ENCODE measurements at places on chromosomes 1 and 21. TPM values are rescaled to one million over a fixed set of nuclear protein-coding genes. Genes with fewer than 3 reads are reported as not detected.
A peak's percentile ranks its signal among the peaks of the same experiment; 100 is the strongest.

C1orf21 gene
- 5.8 TPM for total RNA-seq

DNA sequence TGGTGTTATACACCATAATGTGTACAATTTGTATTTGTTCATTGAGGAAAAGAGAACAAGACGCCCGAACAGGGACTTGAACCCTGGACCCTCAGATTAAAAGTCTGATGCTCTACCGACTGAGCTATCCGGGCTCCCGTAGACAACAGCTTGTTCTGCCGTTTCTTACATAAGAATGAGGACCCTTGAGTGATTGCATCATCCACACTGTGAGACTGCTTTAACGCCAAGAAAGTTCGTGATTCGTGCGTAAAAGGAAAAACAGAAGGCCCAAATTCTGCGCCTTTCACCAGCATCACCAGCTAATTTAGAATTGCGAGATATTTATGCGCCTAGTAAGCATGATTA lies 9.3 kb upstream of the MDM4 start:
- peak overlapping the region; percentile 60 for H3K27ac ChIP-seq
- DNase-seq: peak; percentile 84
- peaks cover 3% of the 10 kb centered on the region for H3K4me1 ChIP-seq
- H3K4me3 ChIP-seq: peak overlapping the region; percentile 70
- H3K27me3 ChIP-seq: no peaks in the 10 kb centered on the region

DNA sequence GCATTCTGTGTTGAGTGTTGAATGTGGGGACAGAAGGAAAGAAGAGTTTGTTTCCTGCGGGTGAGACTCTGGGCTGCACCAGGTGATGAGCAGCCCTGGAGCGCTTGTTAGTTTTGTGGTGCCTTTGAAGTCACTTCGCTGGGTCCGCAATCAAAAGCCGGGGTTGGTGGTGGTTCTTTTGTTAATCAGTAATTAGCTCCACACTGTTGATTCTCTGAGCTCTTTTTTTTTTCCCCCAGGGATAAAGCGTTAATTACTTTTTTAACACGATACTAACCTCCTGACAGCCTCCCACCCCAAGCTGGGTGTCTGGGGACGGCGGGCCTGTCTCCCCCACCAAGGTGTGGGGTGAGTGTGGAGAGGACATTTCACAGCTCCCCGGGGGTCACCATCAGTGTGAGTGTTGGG lies 56.6 kb downstream of the AGPAT3 start:
- H3K27me3 ChIP-seq: no peaks in the 10 kb centered on the region
- no peak overlapping the region for H3K4me3 ChIP-seq
- no peaks in the 10 kb centered on the region for H3K4me1 ChIP-seq
- DNase-seq: no peak
- no peak overlapping the region for H3K27ac ChIP-seq

DNA sequence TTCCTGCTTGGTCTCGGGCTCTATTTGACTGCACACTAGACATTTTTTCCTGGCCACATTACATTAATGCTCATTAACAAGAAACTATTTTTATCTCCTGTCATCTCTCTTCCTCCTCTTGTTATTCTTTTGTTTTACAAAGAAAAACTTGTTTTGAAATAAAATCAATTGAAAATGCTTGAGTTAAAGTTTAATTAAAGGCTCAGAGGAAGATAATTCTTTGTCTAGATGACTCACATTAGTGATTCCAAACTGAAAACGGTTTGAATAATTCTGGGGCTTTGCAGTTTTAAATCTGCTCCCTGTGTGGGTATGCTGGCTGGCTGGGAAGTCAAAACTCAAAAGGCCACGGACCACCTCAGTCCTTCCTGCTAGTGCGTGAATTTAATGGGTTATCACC lies 29.6 kb downstream of the RGS5 start:
- no peaks in the 10 kb centered on the region for H3K4me1 ChIP-seq
- no peaks in the 10 kb centered on the region for H3K27me3 ChIP-seq

SPRR1A gene
- not detected for total RNA-seq

ZNF670 gene
- 8.0 TPM for total RNA-seq

GRCh38 chr1:217553949-217554509 lies 76.9 kb downstream of the GPATCH2 start:
- no peaks in the 10 kb centered on the region for H3K27me3 ChIP-seq
- no peak overlapping the region for H3K27ac ChIP-seq
- H3K36me3 ChIP-seq: no peaks in the 10 kb centered on the region
- H3K4me1 ChIP-seq: no peaks in the 10 kb centered on the region

DNA sequence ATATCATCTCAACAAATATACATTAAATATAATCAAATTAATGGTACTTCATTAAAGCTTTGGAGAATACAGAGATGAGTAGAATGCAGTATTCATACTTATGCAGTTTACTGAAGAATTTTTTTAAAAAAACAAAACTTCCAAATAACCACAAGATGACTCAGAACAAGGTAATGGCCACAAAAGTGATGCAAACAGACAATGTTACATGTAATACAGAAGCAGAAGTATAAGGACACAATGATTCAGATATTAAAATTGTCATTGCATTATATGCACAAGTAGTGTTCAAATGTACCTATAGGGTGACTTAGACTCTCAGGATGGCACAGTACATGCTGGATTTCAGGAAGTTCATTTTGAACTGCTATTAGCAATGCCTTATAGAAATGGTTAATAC lies 227.2 kb upstream of the ST6GALNAC5 start:
- no peak overlapping the region for H3K27ac ChIP-seq
- H3K27me3 ChIP-seq: no peaks in the 10 kb centered on the region
- H3K4me3 ChIP-seq: no peak overlapping the region
- no peaks in the 10 kb centered on the region for H3K4me1 ChIP-seq
- no peak for DNase-seq
- H3K36me3 ChIP-seq: no peaks in the 10 kb centered on the region

- peaks cover 31% of the 10 kb centered on the region for H3K4me1 ChIP-seq
- no peaks in the 10 kb centered on the region for H3K27me3 ChIP-seq
- peak; percentile 98 for DNase-seq
- H3K4me3 ChIP-seq: no peak overlapping the region
- peak overlapping the region; percentile 68 for H3K27ac ChIP-seq
- no peaks in the 10 kb centered on the region for H3K36me3 ChIP-seq
Measured at GRCh38 chr1:201383647-201384405, 6.3 kb upstream of the TNNT2 start.

DNA sequence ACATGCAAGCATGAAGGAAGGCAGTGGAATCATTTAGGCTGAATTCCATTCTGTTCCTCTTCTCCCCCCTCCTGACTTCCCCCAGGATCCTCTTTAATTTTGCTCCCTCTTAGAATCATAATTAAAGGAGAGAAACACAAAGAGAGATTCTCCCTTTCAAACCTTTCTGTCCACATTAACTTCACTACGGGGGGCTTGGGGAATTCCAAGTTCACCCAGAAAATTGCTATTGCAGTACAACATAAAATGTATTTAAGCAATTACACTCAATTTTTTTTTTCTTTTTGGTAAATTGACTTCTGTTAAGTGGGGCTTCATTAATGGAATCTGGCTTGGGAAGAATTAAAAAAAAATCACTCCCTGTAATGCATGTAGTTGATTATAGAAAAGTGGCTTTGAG lies 13.4 kb upstream of the HMGB4 start:
- DNase-seq: no peak
- H3K4me1 ChIP-seq: no peaks in the 10 kb centered on the region
- no peak overlapping the region for H3K4me3 ChIP-seq
- H3K27me3 ChIP-seq: peaks cover 8% of the 10 kb centered on the region
- no peak overlapping the region for H3K27ac ChIP-seq

DNA sequence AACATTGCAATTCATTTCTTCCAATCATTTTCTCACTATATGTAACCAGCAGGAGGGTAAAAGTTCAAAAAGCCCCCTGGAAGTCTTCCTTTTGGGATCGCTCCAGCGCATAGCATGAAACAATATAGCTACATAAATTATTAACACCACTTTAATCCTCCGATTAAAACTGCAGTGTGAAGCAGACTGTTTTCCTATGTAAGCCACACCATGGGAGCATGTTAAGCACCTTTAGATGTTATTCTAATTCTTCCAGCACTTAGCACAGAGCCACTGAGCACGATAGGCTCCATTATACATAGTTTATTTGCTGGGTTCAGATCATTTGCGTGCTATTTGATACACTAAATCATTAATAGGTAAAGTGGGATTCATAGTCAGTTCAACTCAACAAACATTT lies 18.4 kb upstream of the GADD45A start:
- no peak for DNase-seq
- H3K36me3 ChIP-seq: no peaks in the 10 kb centered on the region
- H3K4me1 ChIP-seq: no peaks in the 10 kb centered on the region
- H3K27ac ChIP-seq: no peak overlapping the region
- no peaks in the 10 kb centered on the region for H3K27me3 ChIP-seq

DNA sequence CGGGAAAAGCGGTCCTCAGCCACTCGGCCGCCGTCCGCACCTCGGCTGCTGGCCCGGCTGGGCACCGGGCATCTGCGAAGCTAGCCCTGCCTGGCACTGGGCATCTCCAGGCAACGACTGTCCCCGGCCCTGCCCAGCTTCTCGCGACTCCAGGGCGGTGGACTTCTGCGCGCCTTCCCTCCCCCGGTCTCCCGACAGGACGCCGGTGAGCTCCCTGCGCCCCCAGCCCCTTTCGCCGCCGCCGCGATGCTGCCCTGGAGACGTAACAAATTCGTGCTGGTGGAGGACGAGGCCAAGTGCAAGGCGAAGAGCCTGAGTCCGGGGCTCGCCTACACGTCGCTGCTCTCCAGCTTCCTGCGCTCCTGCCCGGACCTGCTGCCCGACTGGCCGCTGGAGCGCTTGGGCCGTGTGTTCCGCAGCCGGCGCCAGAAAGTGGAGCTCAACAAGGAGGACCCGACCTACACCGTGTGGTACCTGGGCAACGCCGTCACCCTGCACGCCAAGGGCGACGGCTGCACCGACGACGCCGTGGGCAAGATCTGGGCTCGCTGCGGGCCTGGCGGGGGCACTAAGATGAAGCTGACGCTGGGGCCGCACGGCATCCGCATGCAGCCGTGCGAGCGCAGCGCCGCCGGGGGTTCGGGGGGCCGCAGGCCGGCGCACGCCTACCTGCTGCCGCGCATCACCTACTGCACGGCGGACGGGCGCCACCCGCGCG lies 514 bp downstream of the FAM43B start:
- H3K4me3 ChIP-seq: peak overlapping the region; percentile 51
- no peaks in the 10 kb centered on the region for H3K36me3 ChIP-seq
- H3K4me1 ChIP-seq: no peaks in the 10 kb centered on the region
- H3K27me3 ChIP-seq: peaks cover 3% of the 10 kb centered on the region
- H3K27ac ChIP-seq: no peak overlapping the region

DNA sequence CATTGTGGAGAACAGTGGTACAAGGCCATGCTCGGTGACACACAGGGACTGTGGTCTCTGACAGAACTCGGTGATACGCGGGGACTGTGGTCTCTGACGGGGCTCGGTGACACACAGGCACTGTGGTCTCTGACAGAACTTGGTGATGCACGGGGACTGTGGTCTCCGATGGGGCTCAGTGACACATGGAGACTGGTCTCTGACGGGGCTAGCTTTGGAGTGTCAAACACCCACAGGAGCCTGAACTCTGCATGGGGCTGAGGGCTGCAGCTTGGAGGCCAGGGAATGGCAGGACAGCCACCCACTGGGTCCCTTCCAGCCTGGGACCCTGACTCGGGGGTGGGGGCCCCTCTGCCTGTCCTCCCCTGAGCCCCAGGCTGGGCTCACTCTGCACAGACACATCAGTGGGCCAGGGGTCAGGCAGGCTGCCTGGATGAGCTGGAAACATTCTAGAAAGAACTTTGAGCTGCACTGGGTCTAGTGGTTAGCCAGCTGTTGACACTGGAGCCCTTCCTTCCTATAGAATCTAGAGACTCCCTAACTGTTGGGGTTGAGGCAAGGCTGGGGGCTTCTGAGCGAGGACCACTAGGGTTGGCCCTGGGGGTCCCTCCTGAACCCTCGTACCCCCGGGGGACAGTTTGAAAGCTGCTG lies 49.8 kb downstream of the DISP3 start:
- H3K36me3 ChIP-seq: no peaks in the 10 kb centered on the region
- H3K27ac ChIP-seq: no peak overlapping the region
- peaks cover 4% of the 10 kb centered on the region for H3K27me3 ChIP-seq
- DNase-seq: no peak

GRCh38 chr1:57116871-57117270 lies 151.1 kb upstream of the C8B start:
- H3K27ac ChIP-seq: no peak overlapping the region
- no peaks in the 10 kb centered on the region for H3K36me3 ChIP-seq

PDXK gene
- 41.5 TPM for total RNA-seq

GRCh38 chr21:25790122-25790877 lies 55.5 kb downstream of the GABPA start:
- H3K4me3 ChIP-seq: peak overlapping the region; percentile 57
- H3K36me3 ChIP-seq: no peaks in the 10 kb centered on the region
- H3K27me3 ChIP-seq: no peaks in the 10 kb centered on the region
- DNase-seq: peak; percentile 82

Measured in SJCRH30 (cell line).